CD4-positive, alpha-beta T cell treated with Interleukin-4 for 4 hours (primary cell): ENCODE measurements at places on chromosomes 12 and 14.

DNA sequence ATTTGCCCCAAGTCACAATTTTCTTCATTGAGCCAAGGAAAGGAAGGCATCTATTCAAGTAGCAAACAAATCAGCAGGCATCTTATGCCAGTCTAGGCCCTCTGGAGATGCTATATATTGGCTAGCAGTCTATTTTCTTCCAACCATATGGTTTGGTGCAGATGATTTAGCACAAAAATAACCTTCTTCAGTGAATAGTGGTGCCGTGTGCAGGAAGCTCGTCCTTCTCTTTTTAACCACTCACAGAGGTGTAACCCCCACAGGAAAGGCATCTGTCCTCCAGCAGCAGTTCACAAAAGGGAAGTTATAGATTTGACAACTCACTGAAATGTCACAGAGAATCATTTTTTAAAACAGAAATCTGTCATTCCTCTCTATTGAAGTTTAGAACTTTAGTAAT is 445.7 kb upstream of the SYT1 start:
- no peak for DNase-seq

DNA sequence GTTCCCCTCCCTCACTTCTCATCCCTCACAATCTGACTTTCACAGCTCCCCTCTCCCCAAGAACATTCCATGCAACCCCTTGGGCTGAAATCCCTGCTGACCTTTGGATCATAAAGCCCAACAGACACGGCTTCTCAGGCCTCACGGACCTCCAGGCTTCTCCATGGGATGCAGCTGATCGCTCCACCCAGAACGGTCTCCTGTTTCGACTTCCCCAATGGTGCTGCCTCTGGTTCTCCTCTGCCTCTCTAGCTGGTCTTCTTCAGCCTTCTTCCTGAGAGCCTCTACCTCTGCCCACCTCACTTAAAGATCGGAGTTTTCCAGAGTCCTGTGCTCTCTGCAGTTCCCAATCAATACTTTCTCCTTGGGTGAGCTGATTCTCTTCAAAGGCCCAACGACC is 17.8 kb upstream of the PRMT8 start:
- DNase-seq, result no peak

GRCh38 chr14:76546426-76547221 is 170.7 kb downstream of the ESRRB start:
- DNase-seq, result no peak

- no peak for DNase-seq
These were observed 680 bp downstream of the ASB8 start for GRCh38 chr12:48156652-48157017.

DNA sequence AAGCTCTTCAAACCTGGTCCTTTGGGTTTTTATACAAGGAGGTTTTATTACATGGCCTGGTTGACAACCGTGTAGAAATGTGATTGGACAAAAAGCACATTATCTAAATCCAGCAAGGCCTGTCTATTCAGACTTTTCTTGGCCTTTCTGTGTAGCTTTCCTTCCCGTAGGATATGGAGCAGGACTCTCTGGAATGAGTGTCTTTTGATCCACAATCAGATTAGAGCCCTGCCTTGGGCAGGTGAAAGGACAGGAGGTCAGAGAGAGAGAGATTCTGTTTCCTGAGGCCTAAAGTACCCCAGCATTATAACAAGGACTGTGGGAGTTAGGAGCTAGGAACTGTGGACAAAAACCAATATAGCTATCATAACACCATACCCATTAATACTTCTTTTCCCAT is 375.5 kb upstream of the RGS6 start:
- DNase-seq, result no peak

- DNase-seq, result no peak
These were observed 33.9 kb upstream of the VPS37B start for GRCh38 chr12:122929812-122930211.

DNA sequence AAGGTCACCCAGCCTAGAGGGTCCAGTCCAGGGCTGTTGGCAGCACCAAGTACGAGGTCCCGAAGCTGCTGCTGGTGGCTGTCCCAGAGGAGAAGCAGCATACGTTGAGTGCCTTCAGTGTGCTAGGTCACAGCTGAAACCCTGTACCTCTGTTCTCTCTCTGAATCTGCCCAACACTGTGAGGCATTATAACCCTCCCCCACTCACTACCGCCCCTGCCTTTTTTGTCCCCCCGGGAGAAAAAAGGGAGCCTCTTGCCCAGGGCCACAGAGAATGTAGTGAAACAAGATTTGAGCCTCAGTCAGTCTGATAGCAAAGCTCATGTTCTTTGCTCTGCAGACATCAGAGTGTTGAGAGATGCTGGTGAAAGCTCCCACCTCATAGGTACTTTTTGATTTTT is 53.4 kb downstream of the PPP2R5C start:
- DNase-seq, result no peak

GRCh38 chr12:41365653-41366171 is 177.6 kb downstream of the PDZRN4 start:
- no peak for DNase-seq

DNA sequence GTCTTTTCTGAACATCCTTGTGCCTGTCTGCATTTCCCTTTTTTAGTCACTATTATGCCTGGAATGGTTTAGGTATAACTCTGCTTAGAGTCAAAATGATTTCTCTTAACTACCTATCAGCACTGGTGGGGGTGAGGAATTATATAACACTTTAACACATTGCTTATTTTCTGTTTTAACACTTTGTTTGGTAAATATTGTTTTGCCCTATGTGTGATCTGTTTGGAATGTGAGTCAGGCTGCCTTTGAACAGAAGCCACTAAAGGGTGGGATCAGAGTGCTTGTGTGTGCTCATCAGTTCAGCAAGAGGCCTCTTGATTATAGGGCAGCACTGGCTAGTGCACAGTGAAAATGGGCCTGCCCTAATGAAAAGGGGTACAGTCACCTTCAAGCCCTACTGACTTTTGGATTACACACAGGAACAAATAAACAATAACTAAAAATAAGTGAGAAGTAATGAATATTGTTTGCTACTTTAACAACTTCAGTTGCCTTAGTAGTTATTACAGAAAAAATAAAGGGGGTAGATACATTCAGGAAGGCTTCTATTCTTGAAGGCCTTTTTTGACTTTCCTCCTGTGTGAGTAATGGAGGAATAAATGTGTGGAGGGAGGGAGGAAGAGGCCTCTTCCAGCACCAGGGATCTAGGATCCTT is 23.2 kb downstream of the NGDN start:
- DNase-seq, result no peak

DNA sequence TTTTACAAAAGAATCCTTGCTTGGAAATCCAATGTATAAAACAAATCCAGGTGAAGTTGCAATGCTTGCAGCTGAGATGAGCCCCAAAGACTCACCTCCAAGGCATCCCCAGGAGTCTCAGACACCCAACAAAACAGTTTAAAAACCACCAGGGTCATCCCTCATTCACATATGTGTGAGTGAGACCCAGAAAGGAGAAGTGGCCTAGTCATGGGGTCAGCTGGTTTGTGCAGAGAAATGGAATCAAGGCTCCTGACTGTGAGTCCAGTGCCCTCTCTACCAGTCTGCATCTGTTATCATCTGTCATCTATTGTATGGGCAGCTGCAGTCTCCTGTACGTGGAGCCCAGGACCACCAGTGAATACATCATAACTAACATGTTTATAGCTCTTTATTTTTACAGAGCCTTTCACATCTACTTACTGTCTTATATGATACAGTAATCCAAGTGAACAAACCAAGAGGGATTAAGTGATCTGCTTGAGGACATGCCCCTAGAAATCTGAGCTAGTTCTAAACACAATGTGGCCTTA is 27.1 kb downstream of the PLEKHG7 start:
- DNase-seq, result no peak
